ENCODE measurements at places on chromosomes 16 and 17. TPM values are rescaled to one million over a fixed set of nuclear protein-coding genes. Genes with fewer than 3 reads are reported as not detected.

Gene SLC5A11
- total RNA-seq: under 0.01 TPM

Gene TMC5
- total RNA-seq: not detected

Gene CLTC
- 576 TPM for total RNA-seq

Gene NGFR
- 0.18 TPM for total RNA-seq

Gene GRIN2A
- under 0.01 TPM for total RNA-seq

Gene TNFRSF13B
- not detected for total RNA-seq

Gene CDIPT
- total RNA-seq: 48.3 TPM

Gene EIF4A3
- total RNA-seq: 97.1 TPM

Gene CD300H
- not detected for total RNA-seq

Gene PLA2G10
- total RNA-seq: not detected

Gene MYLK3
- total RNA-seq: under 0.01 TPM

Gene KRTAP4-3
- total RNA-seq: not detected

Gene HAGHL
- 3.0 TPM for total RNA-seq
